Activated naive CD8-positive, alpha-beta T cell treated with anti-CD3 and anti-CD28 coated beads, Interleukin-2, amount 50 U/mL, for 24 hours (primary cell): ENCODE measurements at places on chromosomes 4 and X.

GRCh38 chr4:185282968-185283367 is 73.6 kb downstream of the SNX25 start:
- peaks cover 3% of the 10 kb centered on the region for H3K36me3 ChIP-seq
- H3K4me1 ChIP-seq: no peaks in the 10 kb centered on the region
- H3K27me3 ChIP-seq: no peaks in the 10 kb centered on the region
- H3K27ac ChIP-seq: no peak overlapping the region

- no peak overlapping the region for H3K4me3 ChIP-seq
- H3K27ac ChIP-seq: no peak overlapping the region
- H3K4me1 ChIP-seq: no peaks in the 10 kb centered on the region
- H3K27me3 ChIP-seq: no peaks in the 10 kb centered on the region
- DNase-seq: no peak
Observed at GRCh38 chr4:115117651-115118050, 4.2 kb upstream of the NDST4 start.

GRCh38 chr4:11313157-11313943 is 115.3 kb downstream of the HS3ST1 start:
- DNase-seq: no peak
- H3K4me3 ChIP-seq: no peak overlapping the region
- H3K4me1 ChIP-seq: no peaks in the 10 kb centered on the region
- peaks cover 4% of the 10 kb centered on the region for H3K27me3 ChIP-seq
- peaks cover 1% of the 10 kb centered on the region for H3K36me3 ChIP-seq
- H3K27ac ChIP-seq: no peak overlapping the region

- no peak overlapping the region for H3K27ac ChIP-seq
- H3K36me3 ChIP-seq: peaks cover 4% of the 10 kb centered on the region
- no peak for DNase-seq
- H3K4me3 ChIP-seq: no peak overlapping the region
Observed at GRCh38 chrX:21509912-21510311, 135.7 kb downstream of the CNKSR2 start.

- DNase-seq: no peak
- no peaks in the 10 kb centered on the region for H3K36me3 ChIP-seq
- H3K4me3 ChIP-seq: no peak overlapping the region
- H3K27ac ChIP-seq: no peak overlapping the region
Observed at GRCh38 chrX:112008724-112009123, 73.9 kb downstream of the TRPC5 start.
